ENCODE measurements at places on chromosomes 16 and 17.
A peak's percentile ranks its signal among the peaks of the same experiment; 100 is the strongest.

GRCh38 chr16:11560701-11561453, 25.8 kb downstream of the LITAF start:
- no peak for DNase-seq

DNA sequence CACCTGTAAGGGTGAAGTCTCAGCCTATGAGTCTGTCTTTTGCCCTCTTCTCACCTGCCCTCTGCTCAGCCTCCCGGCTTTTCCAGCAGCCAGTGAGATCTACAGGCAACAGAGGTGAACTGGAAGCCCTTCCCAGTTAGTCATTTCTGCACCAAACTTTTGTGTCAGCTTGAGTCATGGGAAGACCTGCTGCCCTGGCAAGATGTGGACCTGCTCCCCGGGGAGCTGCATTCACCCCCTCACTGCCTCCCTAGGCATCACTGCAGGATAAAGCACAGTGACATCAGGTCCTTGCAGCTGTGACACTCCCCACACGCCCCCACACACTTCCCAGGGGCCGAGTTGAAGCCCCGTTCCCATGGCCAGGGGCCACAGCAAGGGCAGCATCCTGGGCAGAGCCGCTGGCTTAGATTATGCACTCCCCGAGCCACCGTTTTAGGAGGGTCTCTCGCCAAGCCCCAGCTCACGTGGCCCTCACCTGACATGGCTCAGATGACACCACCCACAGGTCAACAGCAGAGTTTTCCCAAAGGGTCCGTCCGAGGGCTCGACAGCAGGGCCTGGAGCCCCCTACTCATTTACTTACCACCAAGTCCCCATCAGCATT, 6.5 kb upstream of the ABR start:
- DNase-seq, result no peak

DNA sequence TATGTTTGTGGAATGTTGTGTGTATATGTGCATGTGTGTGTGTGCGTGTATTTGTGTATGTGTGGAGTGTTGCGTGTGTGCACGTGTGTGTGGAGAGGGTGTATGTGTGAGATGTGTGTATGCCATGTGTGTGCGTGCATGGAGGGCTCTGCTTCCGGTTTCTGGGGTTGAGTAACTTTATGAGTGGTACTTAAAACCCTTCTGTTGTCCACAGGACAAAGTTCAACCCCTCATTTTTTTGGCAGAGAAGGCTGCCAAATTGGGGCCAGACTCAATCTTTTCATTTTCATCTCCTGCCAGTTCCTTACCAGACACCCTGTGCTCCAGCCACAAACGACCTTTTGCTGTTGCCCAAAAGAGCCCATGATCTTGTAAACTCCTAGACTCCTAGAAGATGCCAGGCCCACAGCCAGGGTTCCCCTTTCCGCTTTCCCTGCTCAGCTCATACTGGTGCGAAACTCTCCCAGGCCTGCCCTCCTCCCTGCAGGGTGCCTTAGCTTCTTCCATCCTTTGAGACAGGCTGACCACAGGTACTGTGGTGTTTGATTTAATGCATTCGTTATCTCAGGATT, 100.2 kb downstream of the CMIP start:
- no peak for DNase-seq

GRCh38 chr16:52817696-52818095, 235.0 kb downstream of the CHD9NB start:
- DNase-seq, result no peak

- DNase-seq, result no peak
These were observed 383.2 kb upstream of the CCL2 start for GRCh38 chr17:33871720-33872540.

DNA sequence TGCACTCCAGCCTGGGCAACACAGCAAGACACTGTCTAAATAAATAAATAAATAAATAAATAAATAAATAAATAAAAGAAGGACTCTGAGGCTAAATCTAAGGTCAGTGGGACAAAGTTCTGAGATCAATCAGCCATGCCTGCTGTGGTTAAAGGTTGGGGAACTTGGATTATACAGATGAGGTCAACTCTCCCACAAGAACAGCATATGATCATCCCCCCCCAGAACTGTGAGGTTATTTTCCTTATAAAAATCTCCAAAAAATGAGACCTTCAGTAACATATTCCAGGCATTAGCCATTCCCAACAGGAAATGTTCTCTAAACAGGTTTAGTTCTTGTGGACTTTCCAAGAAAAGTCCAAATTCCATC, 90.3 kb downstream of the C16orf95 start:
- no peak for DNase-seq

GRCh38 chr17:75592348-75593020, 4.9 kb downstream of the MYO15B start:
- no peak for DNase-seq

DNA sequence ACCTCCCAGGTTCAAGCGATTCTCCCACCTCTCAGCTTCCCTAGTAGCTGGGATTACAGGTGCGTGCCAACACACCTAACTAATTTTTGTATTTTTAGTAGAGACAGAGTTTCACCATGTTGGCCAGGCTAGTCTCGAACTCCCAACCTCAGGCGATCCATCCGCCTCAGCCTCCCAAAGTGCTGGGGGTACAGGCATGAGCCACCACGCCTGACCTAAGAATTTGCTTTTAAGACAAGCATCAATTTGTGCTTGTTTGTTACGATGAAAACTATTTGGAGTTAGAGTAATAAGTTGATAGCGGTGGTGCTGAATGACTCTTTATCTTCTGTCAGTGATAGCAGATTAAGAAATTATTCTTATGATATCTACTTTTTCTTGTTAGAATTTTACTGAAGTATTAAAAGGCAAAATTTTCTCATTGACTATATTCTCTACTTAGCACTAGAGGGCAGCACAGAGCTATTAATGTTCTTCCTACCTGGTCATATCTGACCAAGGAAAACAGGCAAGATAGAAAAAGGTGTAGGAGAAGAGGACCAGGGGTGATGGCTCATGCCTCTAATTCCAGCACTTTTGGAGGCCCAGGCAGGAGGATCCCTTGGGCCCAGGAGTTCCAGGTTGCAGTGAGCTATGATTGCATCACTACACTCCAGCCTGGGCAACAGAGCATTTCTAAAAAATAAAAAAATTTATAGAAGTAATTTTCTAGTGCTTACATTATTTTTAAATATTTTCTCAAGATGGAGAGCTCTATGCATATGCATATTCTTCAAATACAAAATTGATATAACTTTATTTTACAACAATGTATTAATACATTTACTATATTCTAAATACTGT, 24.5 kb downstream of the STXBP4 start:
- DNase-seq, result no peak

- DNase-seq, result no peak
These were observed 116.7 kb downstream of the C16orf78 start for GRCh38 chr16:49490321-49490705.

GRCh38 chr17:36602924-36603384, 1.6 kb downstream of the MRM1 start:
- DNase-seq, result peak; percentile 79

DNA sequence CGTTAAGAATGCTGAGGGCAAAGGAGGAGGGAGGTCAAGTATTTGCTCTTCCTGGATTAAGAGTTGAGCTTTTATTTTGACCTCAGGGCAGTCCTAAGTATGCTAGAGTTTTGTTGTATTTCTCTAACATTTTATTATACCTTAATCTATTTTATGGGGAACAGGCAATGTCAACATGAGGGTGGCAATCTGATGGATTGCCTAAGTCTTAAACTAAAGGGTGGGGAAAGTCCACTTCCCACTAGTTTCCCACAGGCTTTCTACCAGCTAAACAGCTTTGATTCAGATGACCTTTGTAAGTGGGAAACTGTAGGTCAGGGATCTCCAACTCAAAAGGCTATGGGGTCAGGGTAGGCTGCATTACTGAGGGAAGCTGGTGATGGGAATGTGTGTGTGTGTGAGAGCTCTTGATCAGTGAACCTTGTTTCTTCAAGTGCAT, 24.9 kb downstream of the HSD17B2 start:
- no peak for DNase-seq

GRCh38 chr16:82016964-82017363, 5.7 kb upstream of the SDR42E1 start:
- DNase-seq, result no peak

GRCh38 chr17:77329741-77330531, 189.2 kb downstream of the SEC14L1 start:
- DNase-seq, result peak; percentile 10

DNA sequence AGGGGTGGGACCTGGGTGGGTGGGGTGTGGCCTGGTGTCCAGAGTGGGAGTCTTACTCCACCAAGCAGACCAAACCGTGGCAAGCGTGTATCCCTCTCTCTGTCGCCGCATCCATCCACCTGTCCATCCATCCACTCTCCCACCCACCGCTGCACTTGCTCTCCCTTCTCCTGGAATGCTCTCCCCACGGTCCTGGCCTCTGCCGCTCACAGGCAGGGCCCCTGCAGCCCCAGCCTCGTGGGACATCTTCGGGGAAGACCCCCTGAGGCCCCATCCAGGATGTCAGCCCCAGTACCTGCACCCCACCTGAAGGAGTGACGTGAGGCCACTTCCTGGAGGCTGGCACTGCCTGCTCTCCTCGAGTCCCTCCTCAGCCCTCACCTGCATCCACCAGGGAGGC, 189.5 kb upstream of the GSE1 start:
- DNase-seq, result no peak

DNA sequence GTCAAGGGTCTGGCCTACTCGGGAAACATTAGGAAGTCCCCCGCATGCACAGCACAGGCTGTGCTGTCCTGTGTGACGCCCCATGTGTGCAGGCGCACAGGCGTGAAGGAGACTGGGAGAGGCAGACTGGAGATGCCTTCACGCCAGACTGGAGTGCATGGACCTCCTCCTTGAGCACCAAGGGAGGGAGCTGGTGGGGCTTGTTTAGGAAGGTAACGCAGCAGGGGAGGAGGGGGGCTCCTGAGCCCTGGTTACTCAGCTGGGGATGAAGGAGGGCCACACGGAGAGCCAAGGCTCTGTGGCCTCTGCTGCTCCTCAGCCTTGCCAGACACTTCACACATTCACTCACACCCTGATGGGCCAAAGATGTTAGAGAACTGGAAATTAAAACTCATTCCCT, 7.7 kb downstream of the HSDL1 start:
- no peak for DNase-seq

GRCh38 chr16:21722771-21723455, 59.1 kb downstream of the OTOA start:
- no peak for DNase-seq

- DNase-seq, result no peak
These were observed at the start of gene KRT36 for GRCh38 chr17:41489531-41489930. TSS of gene KRT36 (minus strand) at chr17:41489910. CDS start at chr17:41489864, 46 bp downstream.

DNA sequence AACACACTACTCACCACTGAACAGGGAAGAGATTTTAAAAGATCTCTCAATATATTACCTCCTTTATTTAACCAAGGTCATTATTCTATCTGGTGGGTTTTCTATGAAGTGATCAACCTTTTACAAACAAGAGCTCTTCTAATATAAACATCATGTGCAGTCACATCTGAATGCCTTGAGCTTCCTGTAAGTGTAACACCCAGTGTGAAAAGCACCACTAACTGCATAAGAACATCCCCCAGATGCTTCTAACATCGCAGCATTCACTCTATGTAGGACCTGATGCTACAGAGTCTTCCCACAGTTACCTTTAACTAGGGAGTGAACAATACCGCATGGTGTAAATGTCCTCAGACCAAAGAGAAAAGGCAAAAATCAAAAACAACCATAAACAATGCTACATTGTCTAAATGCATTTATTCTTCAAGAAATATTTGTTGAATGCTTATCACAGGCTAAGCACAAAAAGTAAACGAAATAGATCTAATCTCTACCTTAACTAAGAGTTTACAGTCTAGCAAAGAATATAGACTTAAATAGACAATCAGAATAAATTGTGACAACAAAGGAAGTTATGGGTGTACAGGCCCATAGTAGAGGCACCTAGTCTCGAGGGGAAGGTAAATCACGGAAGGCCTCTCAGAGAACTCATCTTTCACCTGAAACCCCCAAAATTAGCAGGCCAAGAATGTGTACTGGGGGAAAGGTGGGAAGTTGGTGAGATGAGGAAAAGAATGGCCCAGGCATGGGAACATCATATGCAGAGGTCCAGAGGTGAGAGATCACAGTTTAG, 16.2 kb downstream of the SKAP1 start:
- DNase-seq, result no peak
